ENCODE measurements at places on chromosomes 16 and 17. TPM values are rescaled to one million over a fixed set of nuclear protein-coding genes. Genes with fewer than 3 reads are reported as not detected.

Gene LPO
- not detected for total RNA-seq

Gene KRT222
- 3.1 TPM for total RNA-seq

Gene HOXB4
- total RNA-seq: 2.7 TPM

Gene C17orf107
- total RNA-seq: 4.8 TPM

Gene SOX8
- total RNA-seq: 0.14 TPM

Gene PERCC1
- not detected for total RNA-seq

Gene NLRC3
- not detected for total RNA-seq

Gene LGALS9B
- total RNA-seq: 0.54 TPM

Gene BMERB1
- total RNA-seq: 39.7 TPM

Gene TBC1D26
- total RNA-seq: not detected

- DNase-seq: peak; percentile 64
Measured at GRCh38 chr16:74521691-74522090, 85.2 kb downstream of the GLG1 start.

DNA sequence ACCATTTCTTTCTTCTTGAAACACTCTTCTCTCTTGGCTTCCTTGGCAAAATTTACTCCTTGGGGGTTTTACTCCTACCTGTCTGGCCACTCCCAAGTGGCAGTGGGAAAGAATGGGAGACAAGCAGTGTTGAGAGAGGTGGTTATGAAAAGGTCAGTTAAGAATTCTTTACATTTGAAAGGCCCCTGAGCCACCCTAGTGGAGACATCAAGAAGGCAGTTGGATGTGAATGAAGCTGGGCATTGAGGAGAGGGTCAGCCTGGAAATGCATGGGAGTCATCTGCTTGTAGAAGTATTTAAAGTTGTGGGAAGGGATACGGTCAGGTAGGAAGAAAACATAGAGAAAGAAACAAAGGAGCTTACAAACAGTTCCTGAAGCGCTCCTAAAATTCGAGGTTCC, 42.3 kb upstream of the CCNF start:
- DNase-seq: no peak

DNA sequence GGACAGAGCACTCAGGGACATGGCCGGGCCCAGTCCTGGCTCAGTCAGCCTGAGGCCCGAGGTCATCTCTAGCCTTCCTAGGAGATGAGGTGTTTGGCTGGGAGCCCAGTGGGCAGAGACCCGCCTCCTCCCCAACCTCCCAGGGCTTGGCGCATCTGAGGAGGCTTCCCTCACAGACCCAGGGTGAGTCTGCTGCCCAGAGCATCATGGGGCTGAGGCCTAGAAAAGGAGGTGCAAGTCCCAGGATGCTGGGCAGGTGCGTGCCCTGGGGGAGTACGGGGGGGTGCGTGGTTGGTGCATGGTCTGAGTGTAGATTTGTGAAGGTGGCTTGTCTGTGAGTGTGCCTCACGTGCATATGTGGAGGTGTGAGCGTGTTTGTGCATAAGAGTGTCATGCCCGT, 4.7 kb downstream of the PDE6G start:
- peak; percentile 80 for DNase-seq

- DNase-seq: no peak
Measured at GRCh38 chr17:75712446-75712845, 8.8 kb upstream of the ITGB4 start.

- DNase-seq: no peak
Measured at GRCh38 chr17:32875923-32876416, 954 bp downstream of the MYO1D start.

DNA sequence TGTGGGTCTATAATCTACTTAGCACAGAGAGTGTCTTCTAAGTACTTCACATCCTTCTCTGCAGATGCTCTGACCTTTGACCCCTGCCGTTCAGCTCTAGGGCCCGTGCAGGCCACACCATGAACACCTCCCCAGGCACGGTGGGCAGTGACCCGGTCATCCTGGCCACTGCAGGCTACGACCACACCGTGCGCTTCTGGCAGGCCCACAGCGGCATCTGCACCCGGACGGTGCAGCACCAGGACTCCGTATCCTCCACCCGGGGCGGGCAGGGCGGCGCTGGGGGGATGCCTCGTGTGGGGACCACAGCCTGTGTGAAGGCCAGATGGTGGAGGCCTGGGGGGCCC, 686 bp downstream of the MLST8 start:
- DNase-seq: no peak

GRCh38 chr17:76027159-76027839, at the start of gene EVPL:
Gene EVPL (minus strand): TSS chr17:76027306. CDS start chr17:76027198, 108 bp downstream.
- DNase-seq: peak; percentile 94

- DNase-seq: no peak
Measured at GRCh38 chr17:76502341-76503211, 1.4 kb upstream of the RHBDF2 start.

DNA sequence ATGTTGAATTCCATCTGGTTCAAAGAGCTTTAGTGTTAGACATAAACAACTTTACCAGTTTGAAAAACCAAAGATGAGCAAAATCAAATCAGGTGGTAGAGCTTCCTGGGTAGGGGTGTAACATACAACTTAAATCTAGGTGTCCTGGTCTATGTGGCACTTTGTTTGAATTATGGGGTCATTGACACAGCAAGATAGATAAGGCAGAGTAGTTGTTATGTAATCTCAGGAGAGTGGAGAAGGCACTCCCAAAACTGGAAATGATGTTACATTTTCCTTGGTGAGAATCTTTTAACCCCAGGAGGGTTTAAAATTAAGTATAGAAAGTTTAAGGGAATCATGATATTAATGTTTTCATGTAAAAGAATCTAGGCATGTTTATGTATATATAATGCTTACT, 31.9 kb downstream of the CCDC42 start:
- no peak for DNase-seq

DNA sequence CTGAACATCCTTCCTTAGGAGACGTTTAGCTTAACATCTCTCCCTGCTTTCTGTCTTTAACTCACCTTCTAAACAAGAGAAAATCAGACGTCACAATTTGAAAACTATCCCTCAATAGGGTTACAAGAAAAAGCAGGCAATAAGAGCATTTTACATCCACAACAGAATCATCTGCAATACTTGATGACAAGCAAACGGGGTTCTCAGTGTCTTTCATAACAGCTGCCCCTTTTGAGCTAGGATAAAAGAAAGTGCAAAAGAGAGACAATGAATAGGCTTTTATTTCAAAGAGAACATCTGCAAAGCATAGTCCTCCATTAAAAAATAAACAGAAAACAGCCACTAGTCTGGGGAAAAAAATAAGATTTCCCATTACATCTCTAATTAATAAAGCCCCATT, 13.2 kb downstream of the XYLT1 start:
- no peak for DNase-seq

DNA sequence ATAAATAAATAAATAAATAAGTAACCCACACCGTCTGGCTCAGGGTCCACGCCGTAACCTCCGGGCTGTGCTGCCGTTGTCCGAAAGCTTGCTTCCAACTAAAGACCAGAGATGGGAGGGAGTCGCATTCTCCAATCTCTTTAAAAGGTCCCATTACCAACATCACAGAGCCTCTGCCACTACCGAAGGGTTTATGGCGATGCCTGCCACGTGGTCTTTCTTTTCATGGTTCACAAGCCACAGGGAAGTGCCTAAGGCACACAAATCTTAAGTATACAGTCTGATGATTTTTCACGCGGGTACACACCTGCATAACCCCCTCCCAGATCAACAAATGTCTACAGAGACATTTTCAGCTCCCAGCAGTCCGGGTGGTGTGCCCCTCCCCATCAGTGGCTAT, 1.4 kb downstream of the COTL1 start:
- DNase-seq: peak; percentile 46

- DNase-seq: peak; percentile 64
Measured at GRCh38 chr17:57987581-57988300, at the start of gene VEZF1. Gene VEZF1 (minus strand): TSS chr17:57988254. CDS start chr17:57988111, 143 bp downstream.

- DNase-seq: no peak
Measured at GRCh38 chr16:49610983-49611382, 237.4 kb downstream of the C16orf78 start.

DNA sequence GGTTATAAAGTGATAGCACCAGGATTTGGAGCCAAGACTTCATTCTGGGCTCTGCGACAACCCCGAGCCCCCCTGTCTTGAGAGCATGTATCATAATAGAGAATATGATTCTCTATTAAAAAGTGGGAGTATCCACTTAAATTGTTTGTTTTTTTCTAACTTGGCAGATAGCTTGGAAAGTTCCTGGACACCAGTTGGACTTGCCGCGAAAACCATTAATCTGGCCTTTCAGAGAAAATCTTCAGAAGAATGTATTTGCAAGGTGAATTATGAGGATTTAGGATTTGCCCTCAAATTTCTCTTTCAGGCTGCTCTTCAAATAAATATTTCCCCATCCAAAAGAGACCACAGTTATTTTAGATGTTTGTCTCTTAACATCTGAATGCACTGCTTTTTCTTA, 53.5 kb downstream of the MARCHF10 start:
- DNase-seq: no peak

DNA sequence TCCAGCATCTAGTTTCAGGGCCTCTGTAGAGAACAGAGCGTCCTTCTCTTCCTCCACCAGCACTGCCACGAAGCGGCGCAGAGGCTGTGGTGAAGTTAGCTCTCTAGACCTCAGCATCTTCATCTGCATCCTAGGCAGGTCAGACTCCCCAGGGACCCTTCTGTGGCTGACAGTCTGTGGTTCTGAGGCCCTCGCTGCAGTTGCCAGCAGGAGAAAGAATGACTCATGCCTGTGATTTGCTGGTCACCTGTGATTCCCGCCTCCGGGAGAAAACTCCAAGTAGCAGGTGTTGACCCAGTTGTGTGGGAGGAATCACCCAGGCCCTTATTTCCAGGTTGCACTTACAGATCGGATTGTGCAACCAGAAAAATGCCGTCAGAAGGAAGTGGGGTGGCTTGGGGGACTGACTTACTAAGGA, 117.3 kb upstream of the CACNG5 start:
- peak; percentile 13 for DNase-seq

DNA sequence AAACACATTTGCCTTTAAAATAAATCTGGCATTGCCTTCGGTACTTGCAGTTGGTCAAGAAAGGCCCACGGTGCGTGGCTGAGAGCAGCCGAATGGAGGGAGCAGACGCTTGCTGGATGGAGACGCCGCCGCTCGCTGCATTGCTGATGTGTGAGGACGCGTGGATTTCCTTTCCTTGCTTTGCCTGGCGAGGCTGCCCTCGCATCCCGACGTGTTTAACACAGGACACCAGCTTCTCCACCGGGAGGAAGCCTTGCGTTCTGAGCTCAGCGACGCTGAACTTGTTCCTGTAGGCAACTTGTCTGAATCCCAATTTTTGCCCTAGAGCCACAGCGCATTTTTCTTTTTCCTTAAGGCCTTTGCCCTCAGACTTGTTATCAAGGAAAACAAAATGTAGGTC, 45.8 kb downstream of the COX4I1 start:
- DNase-seq: no peak

DNA sequence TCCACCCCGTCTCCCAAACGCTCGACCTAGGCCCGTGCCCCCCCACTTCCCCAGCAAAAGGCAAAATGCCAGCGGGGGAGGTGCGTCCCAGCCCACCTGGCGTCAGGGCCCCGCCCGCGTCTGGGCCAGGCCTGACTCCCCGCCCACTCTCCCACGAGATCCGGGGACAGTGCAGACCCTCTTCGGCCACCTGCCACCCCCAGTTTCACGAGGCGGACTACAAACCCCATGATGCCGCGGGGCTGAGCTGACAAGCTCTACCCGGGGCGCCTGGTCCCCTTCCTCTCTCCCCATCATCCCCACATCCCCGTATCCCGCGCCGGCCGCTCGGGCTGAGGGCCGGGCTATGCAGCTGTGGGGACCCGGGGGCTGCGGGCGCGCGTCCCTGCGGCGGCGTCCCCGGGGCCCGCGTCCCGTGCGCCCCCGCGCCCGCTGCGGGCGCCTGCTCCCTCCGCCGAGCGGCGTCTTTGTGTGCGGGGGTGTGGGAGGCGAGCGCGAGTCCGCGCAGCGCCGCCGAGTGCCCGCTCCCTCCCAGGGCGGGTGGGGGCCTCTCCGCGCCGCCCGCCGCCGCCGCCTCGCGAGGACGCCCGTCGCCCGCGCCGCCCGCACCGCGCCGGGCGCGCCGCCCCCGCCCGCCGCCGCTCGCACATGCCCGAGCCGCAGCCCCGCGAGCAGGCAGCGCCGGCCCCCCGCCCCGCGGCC, at the start of gene ANKRD13B:
Gene ANKRD13B, plus strand, starts transcription at position 283 of the 702 bp plus-strand sequence. CDS start 490 bp downstream, outside the sequence.
- peak; percentile 41 for DNase-seq

DNA sequence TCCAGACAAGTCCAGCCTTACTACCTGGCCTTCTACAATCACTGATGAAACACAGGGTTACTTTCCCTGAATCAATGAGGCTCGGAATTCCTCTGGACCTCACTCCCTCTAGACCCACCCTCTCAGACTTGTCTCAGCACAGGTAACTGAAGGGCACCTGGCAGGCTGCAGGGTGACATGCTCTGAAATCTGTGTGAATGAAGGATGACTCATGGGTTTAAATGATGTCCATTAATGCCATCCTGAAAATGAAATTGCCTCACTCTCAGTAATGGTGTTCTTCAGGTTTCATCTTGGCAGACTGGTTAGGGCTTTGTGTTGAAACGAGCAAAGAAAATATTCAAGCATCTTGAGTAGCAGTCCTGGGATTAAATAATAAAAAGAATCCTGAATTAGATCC, 134.4 kb downstream of the MAF start:
- no peak for DNase-seq

GRCh38 chr17:51706093-51706492, 445.7 kb downstream of the UTP18 start:
- DNase-seq: no peak

DNA sequence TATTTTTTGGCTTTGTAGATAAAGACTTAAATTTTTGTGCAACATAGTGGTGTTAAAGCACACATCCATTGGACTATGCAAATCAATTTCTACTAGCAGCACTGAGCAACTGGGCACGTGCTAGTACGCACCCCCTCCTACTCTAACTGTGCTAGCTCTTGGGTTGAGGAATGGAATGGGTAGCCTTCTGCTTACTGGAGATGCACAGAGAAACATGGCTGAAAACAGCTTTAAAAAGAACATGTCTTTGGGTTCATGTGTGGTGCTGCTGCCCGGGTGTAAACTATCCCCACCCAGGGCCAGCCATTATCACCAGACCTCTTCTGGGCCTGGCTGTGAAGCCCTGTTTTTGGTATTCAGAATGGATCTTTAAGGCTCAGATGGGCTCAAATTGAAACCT, 7.3 kb downstream of the ESRP2 start:
- no peak for DNase-seq

GRCh38 chr17:28878981-28879380, 18.6 kb downstream of the FLOT2 start:
- peak; percentile 57 for DNase-seq

DNA sequence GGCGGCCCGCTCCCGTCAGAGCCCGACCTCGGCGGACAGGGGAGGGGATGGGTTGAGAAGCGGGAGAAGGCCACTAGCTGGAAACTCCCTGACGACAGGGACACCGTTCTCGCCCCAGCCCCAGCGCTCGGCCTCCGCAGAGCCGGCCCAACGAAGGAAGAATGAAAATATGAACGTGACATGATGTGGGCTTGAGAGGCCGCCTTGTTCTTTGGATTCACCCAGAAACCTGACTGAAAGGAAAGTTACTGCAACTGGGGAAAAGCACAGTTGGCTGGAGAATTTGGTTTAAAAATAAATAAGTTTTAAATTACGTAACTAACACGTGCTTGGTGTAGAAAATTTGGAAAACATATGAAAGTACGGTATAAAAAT, 21.1 kb downstream of the NPTX1 start:
- DNase-seq: no peak

- DNase-seq: no peak
Measured at GRCh38 chr16:8537691-8538342, 52.5 kb downstream of the TMEM114 start.

GRCh38 chr17:64458756-64459155, 9.8 kb downstream of the MILR1 start:
- DNase-seq: no peak
